ENCODE measurements at places on chromosomes 16 and 17. TPM values are rescaled to one million over a fixed set of nuclear protein-coding genes. Genes with fewer than 3 reads are reported as not detected.

DNA sequence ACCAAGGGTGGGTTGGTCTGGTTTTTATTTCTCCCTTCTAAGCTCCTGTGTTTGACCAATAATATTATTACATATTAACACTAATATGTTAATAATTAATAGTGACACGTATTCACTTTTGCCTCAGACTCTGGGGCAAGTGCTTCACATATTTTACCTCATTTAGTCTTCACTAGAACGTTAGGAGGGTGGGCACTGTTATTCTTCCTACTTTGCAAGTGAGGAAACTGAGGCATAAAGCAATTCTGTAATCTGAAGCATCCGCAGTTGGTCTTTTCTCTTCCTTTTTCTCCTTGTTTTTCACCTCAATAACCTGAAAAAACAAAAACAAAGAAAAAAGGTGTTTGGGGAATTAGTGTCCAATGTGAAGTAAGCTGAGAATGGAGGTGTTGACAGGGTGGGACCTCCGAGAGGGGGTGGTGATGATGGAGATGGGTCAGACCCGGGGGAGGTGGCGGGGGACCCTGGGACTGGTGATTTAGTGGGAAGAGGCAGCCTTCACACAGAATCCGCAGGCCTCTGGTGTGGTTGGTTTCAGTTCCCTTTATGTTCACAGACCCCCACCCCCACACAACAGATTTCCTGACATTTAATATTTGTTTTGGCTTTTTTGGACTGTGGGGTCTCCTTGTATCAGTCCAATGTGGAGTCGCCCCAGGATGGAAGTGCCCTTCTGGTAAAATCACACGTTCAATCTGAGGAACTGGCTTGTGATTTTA is 3.7 kb downstream of the CDH1 start:
- peaks cover 31% of the 10 kb centered on the region for H3K4me1 ChIP-seq
- H3K27ac ChIP-seq, result peak overlapping the region; percentile 91
- no peak overlapping the region for H3K4me3 ChIP-seq
- no peak for DNase-seq
- H3K36me3 ChIP-seq, result peaks cover 11% of the 10 kb centered on the region
- peaks cover 29% of the 10 kb centered on the region for H3K27me3 ChIP-seq

DNA sequence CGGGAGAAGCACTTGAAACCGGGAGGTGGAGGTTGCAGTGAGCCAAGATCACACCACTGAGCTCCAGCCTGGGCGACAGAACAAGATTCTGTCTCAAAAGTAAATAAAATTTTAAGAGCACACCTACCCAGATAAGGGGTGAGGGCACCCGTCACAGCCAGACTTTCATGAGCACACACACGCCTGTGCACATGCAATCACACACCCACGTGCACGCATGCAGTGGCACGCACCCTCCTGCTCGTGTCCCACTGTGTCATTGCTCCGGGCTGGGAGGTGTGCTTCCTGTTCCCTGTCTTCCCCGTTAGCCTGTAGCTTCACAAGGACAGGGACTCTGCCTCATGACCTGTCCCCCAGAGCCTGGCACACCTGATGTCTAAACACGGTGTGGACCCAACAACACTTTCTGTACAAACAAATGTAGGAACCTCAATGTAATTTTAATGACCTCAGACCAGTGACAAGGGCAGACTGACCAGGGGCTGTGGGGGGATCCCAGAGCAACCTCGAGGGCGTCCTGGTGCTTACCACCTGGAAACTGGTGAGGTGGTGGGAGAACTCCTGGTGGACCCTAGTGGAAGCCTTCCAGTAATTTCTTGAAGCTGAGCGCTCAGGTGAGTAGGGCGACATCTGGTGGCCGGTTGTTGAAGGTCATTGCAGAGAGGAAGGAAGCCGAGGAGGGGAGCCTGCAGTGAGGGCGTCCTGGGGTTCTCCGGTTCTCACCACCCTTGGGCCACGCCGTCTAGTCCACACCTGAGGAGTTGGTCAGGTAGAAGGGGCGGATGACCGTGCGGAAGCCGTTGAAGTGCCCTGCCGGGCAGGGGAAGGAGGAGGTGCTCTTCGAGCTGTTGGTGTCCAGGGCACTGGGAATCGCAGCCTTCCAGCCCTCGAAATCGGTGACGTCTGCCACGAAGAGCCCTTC is 8.6 kb downstream of the LGALS3BP start:
- H3K4me3 ChIP-seq, result no peak overlapping the region
- peaks cover 57% of the 10 kb centered on the region for H3K4me1 ChIP-seq
- peak; percentile 20 for DNase-seq
- H3K27me3 ChIP-seq, result no peaks in the 10 kb centered on the region
- H3K27ac ChIP-seq, result no peak overlapping the region
- H3K36me3 ChIP-seq, result peaks cover 49% of the 10 kb centered on the region

DNA sequence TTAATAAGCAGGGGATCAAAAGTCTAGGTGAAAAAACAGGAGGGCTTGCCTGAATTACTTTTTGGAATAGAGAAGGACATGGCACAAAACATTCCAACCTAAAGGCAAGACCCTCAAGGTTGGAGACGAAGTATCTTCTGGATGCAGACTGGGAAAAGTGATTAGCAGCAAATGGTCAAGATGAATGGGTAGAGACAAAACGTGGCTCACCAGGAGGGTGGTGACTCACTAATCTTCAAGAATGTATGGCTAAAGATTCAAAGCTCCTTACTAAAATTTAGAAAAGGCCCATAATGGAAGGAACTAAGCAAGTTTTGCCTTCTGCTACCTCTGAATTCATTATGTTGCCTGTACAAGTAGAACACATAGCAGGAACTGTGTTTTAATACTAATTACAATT is 469.5 kb upstream of the RBFOX1 start:
- H3K4me1 ChIP-seq, result no peaks in the 10 kb centered on the region
- no peaks in the 10 kb centered on the region for H3K27me3 ChIP-seq
- H3K4me3 ChIP-seq, result no peak overlapping the region
- DNase-seq, result no peak

GRCh38 chr17:50027881-50028735 is 27.8 kb upstream of the ITGA3 start:
- H3K4me3 ChIP-seq, result peak overlapping the region; percentile 26
- peak overlapping the region; percentile 22 for H3K27ac ChIP-seq
- DNase-seq, result no peak
- H3K27me3 ChIP-seq, result no peaks in the 10 kb centered on the region

GRCh38 chr16:59170099-59170712 is 436.1 kb upstream of the GOT2 start:
- H3K27me3 ChIP-seq, result no peaks in the 10 kb centered on the region
- no peaks in the 10 kb centered on the region for H3K36me3 ChIP-seq
- no peak overlapping the region for H3K27ac ChIP-seq
- no peak overlapping the region for H3K4me3 ChIP-seq
- no peaks in the 10 kb centered on the region for H3K4me1 ChIP-seq
- DNase-seq, result no peak

- H3K4me3 ChIP-seq, result peak overlapping the region; percentile 84
- H3K27ac ChIP-seq, result peak overlapping the region; percentile 88
- DNase-seq, result peak; percentile 31
- H3K36me3 ChIP-seq, result no peaks in the 10 kb centered on the region
Observed at GRCh38 chr17:980406-981291, 1.1 kb upstream of the NXN start.

DNA sequence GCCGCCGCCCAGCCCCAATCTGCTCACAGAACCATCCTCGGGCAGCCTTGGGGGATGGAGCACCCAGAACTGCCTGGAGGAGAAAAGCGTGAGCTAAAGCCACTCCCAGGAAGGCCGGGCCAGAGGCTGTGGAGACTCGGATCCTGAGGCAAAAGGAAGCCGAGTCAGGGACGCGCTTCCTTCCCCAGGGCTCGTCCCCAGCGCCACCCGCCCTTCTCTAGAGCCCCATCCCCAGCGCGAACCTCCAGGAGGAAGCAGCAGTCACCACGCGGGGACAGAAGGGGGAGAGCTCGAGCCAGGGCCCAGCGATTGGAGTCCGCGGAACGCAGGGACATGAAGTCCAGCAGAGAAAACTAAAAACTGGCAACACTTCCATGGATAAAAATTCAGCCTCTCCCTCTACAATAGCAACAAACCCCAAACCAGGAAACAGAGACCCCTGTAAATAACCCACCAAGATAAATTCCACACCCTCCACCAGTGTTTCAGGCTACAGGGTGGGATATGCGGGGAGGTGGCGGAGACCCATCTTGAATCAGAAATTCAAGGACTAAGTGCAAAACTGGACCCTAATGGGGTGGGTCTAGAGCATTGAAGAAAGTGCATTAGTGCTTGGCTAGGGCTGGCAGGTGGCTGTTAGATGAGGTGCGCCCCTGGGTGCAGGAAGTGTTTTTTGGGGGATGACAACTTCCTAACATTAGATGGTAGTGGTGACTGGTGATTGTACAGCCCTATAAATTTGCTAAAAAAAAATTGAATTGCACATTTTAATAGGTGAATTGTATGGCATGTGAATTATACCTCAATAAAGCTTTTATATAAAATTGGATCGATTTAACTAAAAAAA is 116.1 kb upstream of the METRNL start:
- H3K27me3 ChIP-seq, result no peaks in the 10 kb centered on the region
- H3K27ac ChIP-seq, result peak overlapping the region; percentile 25
- no peak for DNase-seq
- H3K4me1 ChIP-seq, result peaks cover 14% of the 10 kb centered on the region

GRCh38 chr17:75499313-75500022 is 15.9 kb downstream of the CASKIN2 start:
- DNase-seq, result no peak
- no peak overlapping the region for H3K4me3 ChIP-seq
- H3K4me1 ChIP-seq, result no peaks in the 10 kb centered on the region
- no peaks in the 10 kb centered on the region for H3K27me3 ChIP-seq

DNA sequence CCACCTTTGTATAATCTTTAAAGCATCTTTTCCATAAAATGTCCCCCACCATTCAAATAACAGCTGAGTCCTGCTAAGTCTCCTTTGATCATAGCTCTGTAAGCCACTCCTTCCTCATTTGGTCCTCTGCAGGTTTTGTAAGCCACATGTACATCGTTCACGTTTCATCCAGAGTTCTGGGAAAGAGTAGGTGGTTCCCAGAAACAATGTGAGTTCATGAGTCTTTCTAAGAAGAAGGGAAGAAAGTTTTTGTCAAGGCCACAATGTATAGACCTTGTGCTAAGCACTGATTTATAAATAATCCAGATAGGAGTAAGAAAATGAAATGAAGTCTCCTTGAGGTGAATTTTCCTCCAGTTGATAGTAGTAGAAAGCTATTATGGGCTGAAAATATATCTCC is 8.7 kb upstream of the ANKS4B start:
- no peak overlapping the region for H3K27ac ChIP-seq
- no peaks in the 10 kb centered on the region for H3K36me3 ChIP-seq
- no peak for DNase-seq
- no peaks in the 10 kb centered on the region for H3K27me3 ChIP-seq

DNA sequence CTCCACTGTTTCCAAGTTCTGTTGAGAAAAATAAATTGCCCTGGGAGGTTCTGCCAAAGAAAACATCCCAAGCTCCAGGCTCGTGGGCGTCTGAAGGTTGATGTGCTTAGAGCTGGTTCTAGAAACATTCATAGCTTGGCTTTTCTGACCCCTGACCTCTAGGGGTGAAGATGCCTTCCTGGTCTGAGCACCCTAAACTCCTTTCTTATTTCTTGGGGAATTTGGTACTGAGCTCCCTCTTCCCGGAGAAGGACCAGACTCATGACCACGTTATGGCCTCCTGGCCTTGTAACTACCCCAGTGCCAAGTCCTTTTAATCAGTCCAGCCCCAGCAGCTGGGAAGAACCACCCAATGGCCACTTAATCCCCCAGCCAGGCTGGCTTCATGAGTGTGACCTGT is 66.4 kb downstream of the MYH11 start:
- H3K36me3 ChIP-seq, result no peaks in the 10 kb centered on the region
- H3K4me1 ChIP-seq, result peaks cover 3% of the 10 kb centered on the region
- no peak for DNase-seq
- no peak overlapping the region for H3K4me3 ChIP-seq
- no peak overlapping the region for H3K27ac ChIP-seq
- H3K27me3 ChIP-seq, result no peaks in the 10 kb centered on the region

DNA sequence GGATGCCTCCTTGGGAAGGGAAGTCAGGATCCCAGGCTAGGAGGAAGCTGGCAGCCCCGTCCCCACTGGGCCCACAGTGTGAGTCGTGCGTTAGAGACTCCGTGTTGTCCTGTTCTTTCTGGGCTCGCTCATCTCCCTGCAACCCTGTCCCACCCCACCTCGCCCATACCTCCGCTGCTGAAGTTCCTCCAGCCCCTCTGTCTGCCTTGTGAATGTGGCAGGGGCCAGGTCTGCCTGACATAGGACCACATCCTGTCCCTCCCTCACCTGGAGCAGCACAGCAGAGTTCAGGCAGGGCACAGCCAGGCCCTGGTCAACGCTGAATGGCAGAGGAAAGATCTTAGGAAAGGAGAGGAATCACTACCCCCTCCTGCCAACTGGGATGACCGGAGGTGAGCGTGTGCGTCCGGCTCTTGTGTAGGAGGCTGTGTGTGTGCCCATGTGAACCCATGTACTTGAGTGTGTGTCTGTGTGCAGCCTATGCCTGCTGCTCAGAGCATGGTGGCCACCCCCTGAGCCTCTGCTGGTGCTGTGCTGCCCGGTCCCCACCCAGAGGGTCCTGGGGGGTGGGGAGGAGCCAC is 12.8 kb downstream of the KCNJ18 start:
- H3K36me3 ChIP-seq, result no peaks in the 10 kb centered on the region
- H3K4me1 ChIP-seq, result no peaks in the 10 kb centered on the region
- no peak overlapping the region for H3K4me3 ChIP-seq
- H3K27me3 ChIP-seq, result no peaks in the 10 kb centered on the region

- H3K36me3 ChIP-seq, result no peaks in the 10 kb centered on the region
- H3K27ac ChIP-seq, result no peak overlapping the region
- no peaks in the 10 kb centered on the region for H3K27me3 ChIP-seq
Observed at GRCh38 chr16:9859701-9860327, 322.4 kb downstream of the GRIN2A start.

DNA sequence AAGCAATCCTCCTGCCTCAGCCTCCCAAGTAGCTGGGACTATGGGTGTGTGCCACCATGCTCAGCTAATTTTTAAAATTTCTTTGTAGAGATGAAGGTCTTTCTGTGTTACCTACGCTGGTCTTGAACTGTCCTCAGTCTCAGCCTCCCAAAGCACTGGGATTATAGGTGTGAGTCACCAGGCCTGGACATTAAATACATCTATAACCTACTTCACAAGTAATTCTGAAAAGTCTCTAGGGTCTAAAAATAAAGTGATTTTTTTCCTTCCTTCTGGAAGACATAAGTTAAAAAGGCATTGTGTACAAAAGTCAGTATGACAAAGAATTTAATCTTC is 118.3 kb downstream of the PARN start:
- no peak overlapping the region for H3K4me3 ChIP-seq
- no peaks in the 10 kb centered on the region for H3K4me1 ChIP-seq
- no peaks in the 10 kb centered on the region for H3K27me3 ChIP-seq
- H3K27ac ChIP-seq, result no peak overlapping the region
- DNase-seq, result no peak

FXR2 gene
- 20.2 TPM for total RNA-seq

SMTNL2 gene
- total RNA-seq, result 0.41 TPM

PRR29 gene
- total RNA-seq, result 0.09 TPM

FBXO39 gene
- 1.3 TPM for total RNA-seq

TRPV3 gene
- total RNA-seq, result 1.8 TPM

Measured in esophagus squamous epithelium (tissue), 5 donors.